ENCODE measurements at places on chromosomes 2 and 18.

- peak; percentile 0 for DNase-seq
Measured at GRCh38 chr2:212863185-212863588, 288.2 kb downstream of the IKZF2 start.

DNA sequence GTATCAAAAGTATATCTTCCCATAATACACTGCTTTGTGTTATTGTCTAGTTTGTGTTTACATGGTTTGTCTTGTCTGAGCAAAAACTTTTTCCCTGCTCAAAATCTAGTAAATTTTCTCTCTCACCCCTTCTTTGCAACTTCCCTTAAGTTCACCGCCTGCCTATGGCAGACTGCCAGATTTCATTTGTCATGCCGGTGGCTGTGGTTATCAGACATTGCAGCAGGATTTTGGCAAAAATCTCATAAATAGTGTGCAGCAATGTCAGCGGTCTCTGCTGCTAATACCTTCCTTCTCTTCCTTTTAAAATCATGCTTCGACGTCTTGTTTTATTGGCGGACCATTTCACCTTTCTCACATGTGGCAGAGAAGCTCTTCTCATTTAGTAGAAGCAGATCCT lies 45.6 kb upstream of the TMEM178A start:
- DNase-seq: no peak

DNA sequence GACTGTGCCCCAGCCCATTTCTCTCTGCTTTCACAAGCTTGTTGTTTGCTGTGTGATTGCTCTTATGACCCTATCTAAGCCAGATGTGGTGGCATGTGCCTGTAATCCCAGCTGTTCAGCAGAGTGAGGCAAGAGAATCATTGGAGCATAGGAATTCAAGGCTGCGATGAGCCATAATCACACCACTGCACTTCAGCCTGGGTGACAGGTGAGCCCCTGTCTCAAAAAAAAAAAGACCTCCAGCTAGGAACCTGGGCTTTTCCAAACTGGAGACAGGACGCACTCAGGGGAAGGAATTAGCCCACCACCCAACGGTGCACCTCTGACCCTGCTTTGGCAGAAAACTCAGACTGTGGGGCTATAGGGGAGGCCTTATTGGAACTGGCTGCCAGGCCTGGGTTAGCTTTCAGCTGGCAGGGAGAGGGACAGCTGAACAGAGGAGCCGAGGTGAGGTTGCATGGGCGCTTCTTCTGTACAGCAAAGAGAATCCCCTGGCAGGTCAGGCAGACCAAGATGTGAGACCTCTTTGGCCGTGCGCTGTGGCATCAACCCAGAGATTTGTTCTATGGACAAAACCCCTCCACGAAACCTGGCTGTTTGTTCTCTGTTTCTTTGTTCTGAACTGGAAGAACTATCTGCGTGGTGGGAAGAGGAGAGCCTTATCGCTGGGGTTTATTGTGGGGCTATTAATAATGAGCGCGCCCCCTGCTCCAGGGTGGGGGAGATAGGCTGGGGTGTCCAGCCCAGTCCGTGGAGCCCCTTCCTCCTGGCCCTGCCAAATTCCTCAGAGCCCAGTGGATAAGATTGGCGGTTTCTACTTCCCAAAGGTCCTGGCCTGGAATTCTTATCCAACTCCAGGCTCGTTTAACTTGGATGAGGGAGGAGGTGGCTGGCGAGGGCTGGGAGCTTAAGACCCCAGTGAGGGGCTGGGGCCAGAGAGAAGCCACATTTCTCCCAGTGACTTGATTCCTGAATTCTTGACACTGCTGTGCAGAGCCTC lies 38.8 kb upstream of the SMAD7 start:
- DNase-seq: no peak

- DNase-seq: no peak
Measured at GRCh38 chr2:21774691-21775368, 651.1 kb downstream of the TDRD15 start.

DNA sequence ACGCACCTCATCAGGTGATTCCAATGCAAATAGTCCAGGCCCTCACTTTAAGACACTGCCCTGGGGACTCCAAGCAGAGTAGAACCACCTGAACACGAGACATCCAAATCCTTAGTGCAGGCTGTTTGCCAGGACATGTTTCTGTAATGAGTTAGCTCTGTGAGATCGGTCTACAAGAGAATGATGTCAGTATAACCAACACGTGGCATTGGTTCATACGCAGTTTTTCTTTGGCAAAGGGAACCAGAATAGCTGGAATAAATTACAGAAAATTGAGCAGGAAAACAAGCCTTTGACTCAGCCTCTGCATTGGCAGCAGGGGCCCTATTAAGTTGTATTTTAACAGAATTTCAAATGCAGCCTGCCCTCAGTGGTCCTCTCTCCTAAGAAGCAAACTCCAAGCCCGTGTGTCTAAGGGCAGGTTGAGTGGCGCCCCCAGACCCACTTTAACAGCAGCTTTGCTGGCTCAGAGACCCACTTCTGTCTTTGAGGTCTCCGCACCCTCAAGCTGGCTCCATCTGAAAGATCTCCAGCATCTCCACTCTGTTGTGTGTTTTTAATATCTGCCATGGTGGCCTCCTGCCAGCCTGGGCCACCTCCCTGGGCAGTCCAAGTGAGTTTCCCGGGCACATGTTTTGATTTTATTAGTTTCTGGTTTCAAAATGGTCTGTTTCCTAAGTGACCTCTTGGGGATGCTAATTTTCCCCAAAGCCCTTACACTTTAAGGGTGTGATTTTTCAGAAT lies 61.3 kb downstream of the ALPK2 start:
- no peak for DNase-seq

DNA sequence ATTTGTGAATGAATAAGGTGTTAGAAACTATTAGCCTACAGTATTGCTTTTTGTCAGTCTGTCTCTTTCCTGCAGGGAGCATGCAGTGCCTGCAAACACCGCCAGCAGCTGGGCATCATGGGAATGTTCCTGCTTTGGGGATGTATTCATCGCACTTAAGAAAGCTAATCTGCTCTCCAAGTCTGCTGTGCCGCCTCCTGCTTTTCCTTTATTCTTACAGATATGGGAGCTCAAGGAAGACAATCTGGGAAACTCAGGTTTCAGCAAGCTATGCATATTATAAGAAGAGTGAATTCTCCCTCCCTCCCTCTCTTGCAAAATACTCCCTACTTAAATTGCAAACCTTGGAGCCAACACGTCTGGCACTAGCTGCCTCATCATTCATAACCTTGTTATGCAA lies 479.2 kb upstream of the ACVR2A start:
- DNase-seq: no peak

- DNase-seq: no peak
Measured at GRCh38 chr2:45918463-45919159, 267.1 kb downstream of the PRKCE start.

DNA sequence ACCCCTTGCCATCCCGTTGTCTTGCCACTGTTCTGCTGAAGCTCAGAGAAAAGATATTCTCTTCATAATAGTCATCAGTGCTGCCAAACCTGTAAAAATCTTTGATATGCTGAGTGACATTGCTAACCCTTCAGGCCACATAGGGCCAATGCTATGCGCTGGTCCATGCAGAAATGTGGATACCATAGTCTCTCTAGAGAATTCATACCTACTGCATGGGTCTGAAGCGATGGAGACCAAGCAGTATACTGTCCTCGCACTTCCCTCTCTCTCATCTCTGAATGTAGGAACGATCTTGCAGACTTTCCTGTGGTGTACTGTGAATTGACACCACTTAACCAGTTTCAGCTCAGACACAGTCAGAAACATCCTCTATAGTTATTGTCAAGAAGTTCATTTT lies 17.9 kb upstream of the ANKRD44 start:
- no peak for DNase-seq

DNA sequence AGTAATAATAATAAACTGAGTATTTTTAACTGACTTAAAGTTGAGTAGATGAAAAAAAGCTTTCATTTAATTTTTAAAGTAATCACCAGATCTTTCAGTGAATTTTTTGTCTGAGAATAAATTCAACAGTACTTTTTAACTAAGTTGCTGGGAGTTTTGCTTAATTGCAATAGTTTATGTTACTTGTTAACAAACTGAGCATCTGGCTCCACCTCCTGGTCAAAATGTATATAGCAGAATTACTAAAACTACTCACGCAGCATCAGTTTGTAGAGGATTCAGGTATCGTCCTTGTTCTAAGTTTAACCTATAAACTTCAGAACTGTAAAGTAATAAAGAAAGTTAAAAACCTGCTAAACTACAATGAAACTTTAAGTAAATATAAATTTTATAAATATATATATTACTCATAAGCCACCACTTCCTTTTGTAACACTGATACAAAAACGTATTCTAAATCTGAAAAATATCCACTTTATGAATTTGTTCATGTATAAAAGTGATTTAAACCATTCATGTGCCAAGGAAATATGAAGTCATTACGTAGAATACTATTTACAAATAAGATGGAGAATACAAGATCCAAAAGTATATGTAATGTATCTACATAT lies 21.3 kb downstream of the NOL10 start:
- DNase-seq: peak; percentile 72

DNA sequence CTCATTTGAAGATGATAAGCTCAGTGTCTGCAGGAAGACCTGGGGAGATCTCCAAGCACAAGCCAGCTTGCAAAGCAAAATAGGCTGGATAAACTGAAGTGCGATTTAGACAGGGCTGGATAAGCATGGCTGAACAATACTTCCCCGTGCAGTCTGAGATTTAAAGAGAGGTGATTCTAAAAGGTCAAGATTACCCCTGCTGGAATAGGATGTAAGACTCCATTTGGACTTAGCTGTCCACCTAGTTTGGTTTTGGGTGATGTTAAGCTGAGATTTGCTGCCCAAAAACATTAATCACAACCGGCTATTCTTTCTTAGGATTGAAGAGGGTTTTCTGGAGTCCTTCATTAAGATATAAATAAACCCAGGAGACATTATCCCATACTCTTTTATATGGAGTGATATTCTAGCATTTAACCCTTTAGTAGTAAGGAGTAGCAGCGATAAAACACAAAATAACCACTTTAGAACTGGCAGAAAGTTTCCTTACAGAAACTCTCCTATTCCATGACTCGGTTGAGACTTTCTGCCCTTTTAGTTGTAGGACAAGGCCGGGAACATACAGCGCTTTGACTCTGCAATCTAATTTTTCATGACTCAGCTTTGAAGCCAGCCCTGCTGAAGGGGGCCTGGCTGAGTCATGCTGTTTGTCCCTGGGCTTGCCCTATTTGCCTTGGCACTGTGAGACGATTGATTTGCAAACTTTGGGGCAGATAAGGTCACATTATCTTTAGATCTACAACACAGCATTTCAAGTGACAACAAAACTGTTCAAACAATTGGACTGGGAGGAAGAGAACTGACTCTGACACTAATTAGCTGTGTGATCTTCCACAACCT lies 238.2 kb downstream of the GCA start:
- no peak for DNase-seq

DNA sequence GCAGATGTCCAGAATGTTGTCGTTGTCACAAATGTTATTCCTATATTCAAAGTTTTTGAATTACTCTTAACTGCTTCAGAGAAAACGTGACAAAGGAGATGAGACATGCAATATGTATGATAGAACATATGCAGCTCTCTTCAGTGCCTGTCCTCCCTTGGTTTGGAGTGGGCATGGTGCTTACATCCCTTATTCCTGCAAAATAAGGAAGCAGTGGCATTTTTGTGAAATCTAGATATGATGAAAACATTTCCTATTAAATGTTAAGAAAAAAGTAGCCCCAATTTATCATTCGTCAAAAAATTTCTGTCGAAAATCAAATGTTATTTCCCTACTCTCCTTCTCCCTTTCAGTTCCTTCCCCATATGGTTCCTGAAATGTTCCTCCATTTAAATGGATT lies 457.5 kb upstream of the FANCL start:
- DNase-seq: no peak

DNA sequence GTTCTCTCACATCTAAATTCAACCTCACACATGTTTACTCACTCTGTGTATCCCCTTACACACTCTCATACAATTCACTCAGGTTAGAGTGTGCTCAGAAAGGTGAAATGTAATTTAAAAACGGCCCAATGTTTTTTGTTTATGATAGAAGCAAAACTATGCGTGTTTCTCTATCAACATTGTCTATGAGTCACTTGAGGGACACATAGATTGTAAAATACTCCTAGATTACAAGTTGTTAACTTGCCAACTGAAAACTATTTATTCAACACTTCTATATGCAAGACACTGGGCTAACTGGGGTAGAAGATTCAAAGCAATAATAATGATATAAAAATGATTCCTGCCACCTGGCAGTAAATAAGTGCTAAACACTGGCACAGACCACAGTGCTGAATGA lies 24.6 kb downstream of the CCDC195 start:
- no peak for DNase-seq

GRCh38 chr2:41965173-41965908 lies 82.5 kb upstream of the PKDCC start:
- DNase-seq: no peak
